ENCODE measurements at places on chromosomes 12 and 14.
A peak's percentile ranks its signal among the peaks of the same experiment; 100 is the strongest.

DNA sequence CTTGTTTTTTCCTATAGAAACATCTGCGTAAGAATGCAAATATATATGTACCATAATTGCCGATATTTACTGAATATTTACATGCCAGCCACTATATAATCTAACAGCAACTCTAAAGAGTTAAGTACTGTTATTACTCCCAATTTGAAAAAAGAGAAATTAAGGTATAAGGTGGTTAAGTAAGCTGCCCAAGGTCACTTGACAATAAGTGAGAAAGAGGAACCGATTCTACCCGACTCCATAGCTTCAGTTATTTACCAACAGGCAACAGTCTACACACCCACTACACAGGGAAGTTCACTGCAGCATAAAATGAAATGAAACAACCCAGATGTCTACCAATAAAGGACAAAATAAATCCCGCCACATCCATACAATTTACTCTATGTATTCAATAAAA, 1.1 kb downstream of the MIS18BP1 start:
- peak; percentile 70 for DNase-seq

DNA sequence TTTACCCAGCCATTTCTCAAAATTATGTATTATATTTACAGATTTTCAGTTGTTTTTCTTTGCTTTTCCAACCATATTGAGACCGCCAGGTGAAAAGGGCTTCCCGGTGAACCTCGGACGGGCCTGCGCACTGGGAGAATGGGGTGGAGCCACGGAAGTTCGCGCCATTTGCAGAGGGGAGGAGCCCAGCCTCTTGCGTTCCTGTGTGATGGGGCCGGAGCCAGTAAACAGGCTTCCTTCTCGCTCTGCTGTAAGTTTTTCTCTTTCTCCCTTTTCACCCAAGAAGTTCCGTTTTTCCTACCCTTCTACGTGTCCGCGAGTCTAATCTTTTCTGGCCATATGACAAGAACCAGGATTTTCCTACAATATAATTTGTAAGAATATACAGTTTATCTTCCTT, 1108.8 kb upstream of the SEL1L start:
- no peak for DNase-seq

DNA sequence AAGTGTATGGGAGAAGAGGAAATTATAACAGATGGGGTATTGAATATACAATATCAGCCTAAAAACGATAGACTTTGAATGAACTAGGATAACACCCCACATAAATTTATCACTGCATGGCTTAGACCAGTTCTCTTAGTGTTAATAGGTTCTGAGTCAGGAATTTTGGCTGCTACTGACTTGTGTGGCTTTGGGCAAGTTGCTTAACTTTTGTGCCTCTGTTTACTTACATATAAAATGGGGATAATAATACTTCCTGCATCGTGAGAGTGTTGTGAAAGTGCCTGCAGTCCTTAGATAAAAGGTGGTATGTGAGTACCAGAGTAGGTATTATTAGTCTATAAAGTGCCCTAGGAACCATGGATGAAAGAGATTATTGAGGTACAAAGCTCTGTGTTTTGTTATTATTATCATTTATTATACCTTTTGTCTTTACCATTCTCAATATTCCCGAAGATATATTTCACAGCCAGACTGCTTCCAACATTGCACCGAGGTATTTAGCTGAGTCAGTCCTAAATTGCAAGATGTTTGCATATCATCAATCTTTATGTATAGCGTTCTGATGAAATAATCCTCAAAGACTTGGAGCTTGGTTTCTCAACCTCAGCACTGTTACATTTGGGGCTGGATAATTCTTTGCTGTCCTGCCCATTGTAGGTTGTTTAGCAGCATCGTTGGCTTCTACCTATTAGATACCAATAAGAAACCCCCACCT, 2.3 kb upstream of the PAWR start:
- no peak for DNase-seq

DNA sequence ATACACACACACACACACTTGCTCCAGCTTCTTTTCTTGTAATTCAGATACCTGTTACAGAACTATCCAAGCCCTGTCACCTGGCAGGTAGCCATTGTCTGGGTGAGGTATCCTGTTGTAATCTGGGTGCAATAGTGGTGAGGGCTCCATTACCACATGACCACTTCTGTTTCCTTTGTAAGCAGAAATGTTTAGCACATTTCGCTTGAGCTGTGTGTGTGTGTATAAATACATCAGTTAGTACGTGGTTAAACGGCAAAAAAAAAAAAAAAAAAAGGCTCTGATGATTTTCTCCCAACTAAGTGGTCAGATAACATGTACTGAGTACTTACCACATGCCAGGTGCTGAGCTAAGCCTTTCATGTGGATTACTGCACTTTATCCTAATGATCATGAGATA, 129.3 kb upstream of the SSTR1 start:
- no peak for DNase-seq

DNA sequence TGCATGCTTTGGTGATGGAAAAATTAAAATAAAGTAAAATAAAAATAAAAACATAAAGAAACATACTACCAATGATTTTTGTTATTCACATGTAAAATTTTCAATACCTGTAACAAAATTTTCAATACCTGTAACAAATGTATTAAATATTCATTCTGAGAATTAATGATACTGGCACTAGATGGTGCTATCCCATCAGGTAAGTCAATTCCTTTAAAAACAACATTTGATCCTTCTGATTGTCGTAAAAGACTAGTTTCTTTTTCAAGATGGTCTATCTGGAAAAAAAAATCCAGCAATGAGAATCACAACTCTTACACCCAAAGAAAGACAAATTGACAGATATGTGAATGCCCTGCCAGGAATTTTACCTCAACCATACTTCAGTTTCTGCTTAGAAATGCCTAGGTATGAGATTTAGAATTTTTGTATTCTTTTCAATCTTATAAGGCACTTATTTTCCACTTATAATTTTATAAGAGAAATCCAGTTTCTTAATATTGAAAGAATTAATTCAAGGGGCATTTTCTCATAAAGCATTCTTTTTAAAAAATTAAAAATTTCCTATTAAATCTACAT, 30.7 kb downstream of the CEP290 start:
- DNase-seq: no peak

GRCh38 chr12:113049976-113050742, 6.4 kb upstream of the DTX1 start:
- no peak for DNase-seq
